Naive B cell (primary cell): ENCODE measurements at places on chromosomes 2 and 18.

GRCh38 chr2:76391678-76392077 is 681.0 kb upstream of the GCFC2 start:
- DNase-seq: no peak

DNA sequence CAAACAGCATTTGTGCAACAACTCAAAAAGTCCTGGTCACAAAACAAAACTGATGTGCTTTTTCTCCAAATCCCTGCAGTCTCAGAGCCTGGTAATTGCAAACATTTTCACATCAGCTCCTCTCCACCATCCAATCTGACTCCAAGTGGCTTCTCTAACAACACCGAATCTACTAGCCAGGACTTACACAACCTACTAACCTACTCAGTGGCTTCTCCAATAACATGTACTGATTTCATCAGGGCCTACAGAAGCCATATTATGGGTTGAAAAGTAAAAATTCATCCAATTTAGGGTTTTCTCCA is 104.3 kb downstream of the COLEC12 start:
- no peak for DNase-seq

- no peak for DNase-seq
These were observed 233.7 kb downstream of the MYO3B start for GRCh38 chr2:170411660-170412059.

DNA sequence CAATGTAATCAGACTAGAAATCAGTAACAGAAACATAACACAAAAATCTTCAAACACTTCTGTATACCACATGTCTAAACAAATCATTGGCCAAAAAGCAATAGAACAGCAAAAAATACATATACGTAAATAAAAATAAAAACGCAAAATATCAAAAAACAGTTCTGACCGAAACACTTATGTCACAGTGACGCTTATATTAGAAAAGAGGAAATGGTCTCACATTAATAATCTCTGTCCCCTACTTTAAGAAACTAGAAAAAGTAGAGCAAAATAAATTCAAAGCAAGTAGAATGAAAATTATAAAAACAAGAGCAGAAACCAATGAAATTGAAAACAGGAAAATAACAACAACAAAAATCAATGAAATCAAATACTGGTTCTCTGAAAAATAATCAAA is 41.9 kb downstream of the TMEM131 start:
- no peak for DNase-seq

GRCh38 chr2:234388591-234388990 is 108.3 kb downstream of the ARL4C start:
- DNase-seq: no peak

- no peak for DNase-seq
These were observed 67.2 kb upstream of the ATL2 start for GRCh38 chr2:38444247-38444646.

- DNase-seq: no peak
These were observed 148.6 kb downstream of the TWIST2 start for GRCh38 chr2:238996331-238997136.

GRCh38 chr2:183995632-183996031 is 602.7 kb upstream of the ZNF804A start:
- no peak for DNase-seq

DNA sequence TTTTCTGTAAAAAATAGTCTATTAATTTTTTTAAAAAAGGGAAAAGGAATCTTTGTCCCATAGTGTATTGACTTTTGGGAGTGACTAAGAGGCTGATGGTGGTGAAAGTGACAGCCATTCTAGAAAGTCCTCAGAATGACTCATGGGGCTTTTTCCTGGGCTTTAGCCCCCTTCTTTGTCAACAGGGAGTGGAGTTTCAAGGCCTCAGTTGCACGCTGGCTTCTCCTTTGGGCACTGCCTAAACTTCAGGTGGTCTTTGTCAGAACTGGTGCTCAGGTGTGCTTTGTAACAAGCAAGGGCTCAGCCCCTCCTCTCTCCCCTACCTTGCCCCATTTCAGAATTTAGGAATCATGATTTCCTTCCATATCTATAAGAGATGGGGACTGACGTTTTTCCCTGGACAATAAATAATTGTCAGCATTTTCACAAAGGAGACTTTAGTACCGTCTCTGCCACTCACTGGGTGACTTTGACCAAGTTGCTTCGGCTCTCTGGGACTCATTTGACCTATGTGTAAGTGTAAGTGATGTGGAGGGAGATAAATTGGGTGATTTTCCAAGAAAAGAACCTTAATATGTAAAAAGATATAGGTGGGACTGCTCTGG is 61.2 kb upstream of the IGFBP2 start:
- DNase-seq: no peak

- DNase-seq: no peak
These were observed 245.7 kb downstream of the SP3 start for GRCh38 chr2:173719471-173719870.

- DNase-seq: no peak
These were observed 1018.8 kb upstream of the FANCL start for GRCh38 chr2:59259913-59260312.

GRCh38 chr2:26614216-26615138 is 26.7 kb downstream of the CIB4 start:
- DNase-seq: no peak

DNA sequence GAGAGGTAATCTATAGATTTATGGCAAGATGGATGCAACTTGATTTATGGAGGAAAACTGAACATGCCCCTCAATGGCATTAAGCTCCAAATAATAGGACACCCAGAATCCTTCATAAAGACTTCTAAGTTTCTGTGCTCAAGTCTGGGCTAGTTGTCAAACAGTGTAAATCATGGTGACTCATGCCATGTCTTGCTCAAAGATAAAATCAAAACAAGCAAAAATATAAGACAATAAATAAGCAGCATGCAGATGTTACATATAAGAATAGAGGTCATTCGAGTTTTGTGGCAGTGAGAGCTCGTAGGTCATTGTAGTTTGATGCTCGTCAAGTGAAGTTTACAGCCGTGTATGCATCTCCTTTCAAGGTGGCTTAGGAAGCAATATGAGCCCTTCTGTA is 403.2 kb downstream of the THSD7B start:
- no peak for DNase-seq

- DNase-seq: no peak
These were observed 3.6 kb downstream of the MAB21L4 start for GRCh38 chr2:240892356-240892755.

DNA sequence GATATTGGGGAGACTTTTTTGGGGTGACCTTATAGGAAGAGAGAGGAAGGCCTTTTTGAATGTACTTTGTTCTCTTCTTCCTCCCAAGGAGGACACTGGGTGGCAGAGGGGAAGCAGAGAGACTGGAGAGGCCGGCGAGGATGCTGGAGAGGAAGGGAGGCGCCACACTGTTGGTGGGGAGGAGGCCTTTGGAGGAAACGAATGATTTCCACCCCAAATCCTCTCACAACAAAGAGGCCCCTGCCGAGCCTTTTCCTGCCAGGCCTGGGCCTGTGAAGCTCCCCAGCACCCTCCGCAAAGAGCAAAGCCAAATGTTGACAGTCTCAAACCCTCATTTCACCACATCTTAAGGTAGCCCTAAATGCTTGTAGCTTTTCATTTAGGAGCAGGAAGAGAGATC is 59.0 kb upstream of the UPP2 start:
- no peak for DNase-seq

DNA sequence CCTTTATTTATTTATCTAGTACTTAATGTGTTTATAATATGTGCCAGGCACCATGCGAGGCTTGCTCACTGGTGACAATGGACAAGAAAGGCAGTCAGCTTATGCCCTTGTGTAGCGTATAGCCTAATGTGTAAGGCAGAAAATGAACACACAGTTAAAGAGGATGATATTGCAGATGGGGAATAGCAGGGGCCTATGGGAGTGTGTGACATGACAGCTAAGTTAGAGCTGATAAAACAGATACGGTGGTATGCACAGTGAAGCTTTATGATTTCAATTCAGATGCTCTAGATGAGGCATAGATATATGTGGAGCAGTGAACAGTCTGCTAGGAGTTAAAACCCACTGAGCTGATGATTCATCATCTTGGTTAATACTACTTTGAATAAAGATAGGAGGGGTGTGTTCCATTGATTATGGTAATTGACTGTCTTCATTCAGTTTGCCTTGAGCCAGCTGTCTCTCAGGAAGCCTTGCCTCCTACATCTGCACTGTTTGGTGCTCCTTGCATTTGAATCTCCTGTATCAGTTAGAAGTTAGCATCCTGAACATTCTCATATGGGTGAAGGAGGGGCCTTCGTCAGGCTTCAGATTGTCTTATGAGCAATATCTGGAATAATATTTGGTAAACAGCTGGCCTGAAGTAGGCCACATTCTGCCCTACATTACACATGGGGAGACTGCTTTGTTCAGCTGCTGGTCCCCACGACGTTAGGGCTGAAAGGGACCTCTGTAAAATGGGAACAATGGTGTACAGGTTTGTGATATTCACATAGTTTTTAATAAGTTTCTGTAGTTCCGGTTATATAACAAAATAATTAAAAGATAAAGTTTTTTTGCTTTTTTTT is 13.2 kb downstream of the MAP4K4 start:
- no peak for DNase-seq

DNA sequence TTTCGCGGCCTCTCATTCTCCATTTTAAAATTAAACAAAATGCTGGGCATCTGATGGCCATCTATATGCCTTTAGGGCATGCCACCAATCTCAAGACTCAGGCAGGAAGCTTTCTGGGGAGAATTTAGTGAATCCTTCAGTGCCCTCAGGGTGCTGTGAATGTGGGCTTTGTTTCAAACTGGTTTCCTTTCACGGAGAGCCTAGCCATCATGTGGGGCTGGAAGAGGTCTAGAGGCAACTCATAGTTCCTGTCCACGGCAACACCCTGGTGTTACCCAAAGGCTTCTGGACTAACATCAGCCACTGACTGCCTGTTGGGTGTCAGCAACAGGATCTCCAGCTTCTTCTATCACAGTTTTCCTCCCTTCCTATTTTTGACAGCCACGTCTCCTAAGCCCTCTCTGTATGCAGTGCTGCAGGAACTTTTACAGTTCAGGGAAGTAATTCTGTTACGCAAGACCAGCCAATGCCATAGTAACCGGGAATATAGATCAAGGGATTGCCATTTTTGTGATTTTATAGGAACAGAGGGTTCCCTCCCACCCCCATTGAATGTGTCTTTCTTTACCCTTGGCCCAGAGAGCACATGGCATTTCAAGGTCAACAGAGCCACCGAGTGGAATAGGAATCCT is 7.9 kb upstream of the WDR33 start:
- no peak for DNase-seq

DNA sequence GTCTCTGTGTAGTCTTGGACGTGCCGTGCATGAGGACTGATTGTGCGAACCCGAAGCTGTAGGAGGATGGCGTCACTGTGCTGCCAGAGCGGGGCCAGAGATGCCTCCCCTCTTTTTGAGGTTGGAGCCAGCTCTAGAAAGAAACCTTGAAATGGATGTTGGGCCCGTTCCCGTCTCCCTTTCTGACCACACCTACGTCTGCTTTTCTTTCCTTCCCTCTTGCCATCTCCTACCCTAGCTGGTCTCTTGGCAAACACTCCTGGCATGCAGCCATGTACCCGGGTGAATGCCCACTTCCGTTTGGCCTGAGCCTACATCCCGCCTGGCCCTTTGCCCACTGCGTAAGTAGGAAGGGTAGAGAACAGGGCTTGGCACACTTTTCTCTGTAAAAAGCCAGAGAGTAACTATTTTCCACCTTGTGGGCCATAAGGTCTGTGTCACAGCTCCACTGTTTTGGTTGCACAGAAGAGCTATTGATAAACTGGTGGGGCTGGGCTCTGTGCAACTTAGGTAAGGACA is 37.4 kb downstream of the SH3BP4 start:
- no peak for DNase-seq

- no peak for DNase-seq
These were observed 7.1 kb upstream of the SOS1 start for GRCh38 chr2:39127973-39128372.

DNA sequence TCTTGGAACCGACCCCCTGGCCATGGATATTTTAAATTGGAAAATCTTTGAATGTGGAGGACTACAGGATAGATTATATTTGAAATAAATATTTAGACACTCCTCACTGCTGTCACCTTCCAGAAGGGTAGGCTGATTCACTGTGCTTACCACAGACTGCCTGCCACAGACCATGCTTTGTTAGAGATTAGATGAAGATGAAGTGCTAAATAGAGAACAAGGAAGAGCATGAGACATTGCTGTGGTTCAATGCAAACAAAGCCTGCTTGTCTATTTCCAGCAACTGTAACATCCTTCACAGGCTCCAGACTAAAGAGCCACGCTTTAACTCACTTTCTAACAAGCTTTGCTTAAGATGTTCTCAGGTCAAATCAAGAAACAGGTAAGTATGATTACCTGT is 81.0 kb upstream of the TMEM17 start:
- no peak for DNase-seq

- DNase-seq: no peak
These were observed 30.7 kb upstream of the ACAA2 start for GRCh38 chr18:49843778-49844625.

DNA sequence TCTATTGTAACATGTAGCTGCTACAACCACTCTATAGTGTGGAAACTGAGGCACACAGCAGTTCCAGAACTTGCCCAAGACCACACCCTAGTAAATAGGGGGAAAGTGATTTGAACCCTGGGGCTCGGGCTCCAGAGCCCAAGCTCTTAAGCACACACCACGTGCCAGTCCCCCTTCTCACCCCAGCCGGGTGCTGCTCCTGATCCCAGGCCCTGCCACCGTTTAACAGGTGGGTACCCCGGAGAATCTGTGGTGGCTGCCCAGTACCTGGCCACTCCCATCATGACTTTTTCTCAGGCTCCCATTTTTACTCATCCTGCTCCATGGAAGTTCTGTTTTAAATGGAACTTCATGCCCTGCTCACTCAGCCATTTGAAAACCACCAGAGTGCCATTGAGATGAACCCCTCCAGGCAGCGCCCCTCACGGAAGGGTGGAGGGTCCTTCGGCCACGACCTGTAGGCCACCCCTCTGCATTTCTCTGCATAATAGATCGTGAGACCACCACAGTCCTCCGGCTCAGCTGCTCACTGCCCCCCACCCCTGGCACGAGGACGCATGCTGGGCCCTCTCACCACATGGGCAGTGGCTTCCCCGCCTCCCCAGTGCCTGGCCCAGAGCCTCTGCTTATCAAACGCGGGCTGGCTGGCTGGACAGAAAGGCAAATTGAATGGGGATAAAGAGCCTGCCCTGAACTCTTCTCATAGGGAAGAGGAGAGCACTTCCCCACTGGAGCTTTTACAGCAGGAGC is 42.1 kb downstream of the TMEM37 start:
- no peak for DNase-seq

- DNase-seq: no peak
These were observed 36.7 kb upstream of the ARL4C start for GRCh38 chr2:234533626-234534025.

DNA sequence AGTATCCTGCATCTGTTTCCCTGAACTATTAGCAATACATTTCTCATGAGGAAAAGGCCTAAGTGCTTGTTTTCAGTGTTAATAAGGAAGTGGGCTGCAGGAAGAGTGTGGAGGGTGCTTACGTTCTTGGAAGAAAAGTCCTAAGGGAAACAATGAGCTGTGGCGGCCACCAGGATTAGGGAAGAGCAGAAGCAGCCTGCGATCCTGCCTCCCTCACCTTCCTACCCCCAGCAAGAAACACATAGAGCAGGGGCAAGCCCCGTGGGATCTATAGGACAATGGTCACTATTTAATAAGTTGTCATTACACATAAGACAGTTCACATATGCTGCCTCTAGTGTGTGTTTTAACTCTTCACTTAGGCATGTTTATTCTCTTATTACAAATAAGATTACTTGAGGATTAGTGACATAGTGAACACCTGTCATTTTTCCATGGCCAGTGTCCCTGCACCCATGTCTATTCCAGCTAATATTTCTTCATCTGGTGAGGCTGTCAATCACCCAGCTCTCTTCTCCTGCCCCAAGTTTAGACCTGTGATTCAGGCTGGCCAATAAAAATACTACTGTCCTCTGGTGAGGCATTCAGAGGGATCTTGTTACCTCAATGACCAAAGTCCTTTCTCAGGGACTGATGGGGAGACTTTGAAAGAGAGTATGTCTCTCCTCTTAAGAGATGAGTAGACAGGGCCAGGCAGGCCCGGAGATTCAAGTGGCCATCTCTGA is 510.9 kb upstream of the CELF4 start:
- no peak for DNase-seq
